ENCODE measurements at places on chromosomes 7 and 10.

- DNase-seq = no peak
Measured at GRCh38 chr7:47670729-47671128, 88.8 kb upstream of the TNS3 start.

GRCh38 chr7:94761451-94761850 is 105.5 kb upstream of the SGCE start:
- DNase-seq = no peak

DNA sequence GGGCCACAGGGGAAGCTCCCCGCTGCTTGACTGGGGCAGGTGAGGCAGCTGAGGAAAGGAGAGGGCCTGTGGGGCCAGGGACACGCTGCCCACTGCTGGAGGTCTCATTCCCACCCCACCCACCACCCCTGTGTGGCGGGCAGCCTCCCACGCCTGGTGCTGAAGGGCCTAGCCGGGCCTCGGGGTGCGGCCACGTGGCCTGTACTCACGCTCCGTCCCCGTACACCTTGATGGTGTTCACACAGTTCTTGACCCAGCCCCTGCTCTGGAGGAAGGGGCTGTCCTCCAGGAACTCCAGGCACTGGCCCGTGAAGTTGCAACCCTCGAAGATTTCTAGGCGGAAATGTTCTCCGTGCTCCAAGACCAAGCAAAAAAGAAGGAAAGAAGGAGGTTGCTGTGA is 4.0 kb downstream of the CRYGN start:
- DNase-seq = no peak

DNA sequence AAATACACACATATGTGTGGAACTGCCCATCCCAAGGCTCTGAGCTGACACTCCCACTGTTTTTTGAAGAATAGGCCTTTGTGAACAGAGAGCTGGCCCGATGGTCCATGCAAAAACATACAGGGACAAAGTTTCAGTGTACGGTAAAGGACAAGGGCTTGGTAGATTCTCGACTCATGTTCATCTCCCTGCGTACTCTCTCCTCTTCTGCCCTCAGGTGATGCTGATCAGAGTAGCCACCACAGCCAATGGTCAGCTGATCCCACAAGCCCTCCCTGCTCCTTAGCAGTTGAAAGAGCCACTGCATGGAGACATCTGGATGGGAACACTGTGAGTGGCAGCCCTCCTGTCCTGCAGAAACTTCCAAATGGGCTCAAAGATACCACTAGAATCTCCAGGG is 23.1 kb upstream of the C10orf71 start:
- DNase-seq = no peak

DNA sequence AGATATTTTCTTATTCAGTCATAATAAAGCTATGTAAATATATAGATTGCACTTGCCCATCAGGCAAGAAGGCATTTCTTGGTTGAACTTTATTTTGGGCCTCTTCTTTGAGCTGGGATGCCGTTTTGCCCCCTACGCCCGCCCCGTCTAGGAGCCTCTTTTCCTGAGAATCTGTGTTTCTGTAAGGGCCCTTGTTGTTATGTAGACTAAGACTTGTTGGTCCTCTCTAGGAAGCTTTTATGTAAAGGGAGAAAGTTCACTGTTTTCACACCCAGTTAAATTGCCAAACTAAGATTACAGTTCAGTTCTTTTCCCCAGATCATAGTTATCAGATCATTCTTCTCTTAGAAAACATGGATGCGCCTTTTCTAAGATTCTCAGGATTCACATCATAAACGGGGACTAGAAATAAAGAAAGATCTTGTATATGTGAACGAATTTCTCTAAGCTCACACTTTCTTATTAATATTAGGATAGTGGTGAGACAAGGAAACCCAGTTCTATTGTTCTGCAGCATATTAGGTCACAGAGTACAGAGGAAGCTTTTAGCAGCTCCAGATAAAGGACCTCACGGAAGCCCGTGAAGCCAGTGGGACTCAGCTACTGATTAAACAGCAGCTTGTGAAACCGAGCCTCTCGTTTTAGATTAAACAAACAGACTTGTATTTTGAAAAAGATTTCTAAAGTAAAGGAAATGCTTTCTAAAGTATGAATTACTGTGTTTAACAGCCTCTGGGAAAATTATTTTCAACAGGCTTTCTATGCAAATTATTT is 3.8 kb downstream of the LMTK2 start:
- no peak for DNase-seq

DNA sequence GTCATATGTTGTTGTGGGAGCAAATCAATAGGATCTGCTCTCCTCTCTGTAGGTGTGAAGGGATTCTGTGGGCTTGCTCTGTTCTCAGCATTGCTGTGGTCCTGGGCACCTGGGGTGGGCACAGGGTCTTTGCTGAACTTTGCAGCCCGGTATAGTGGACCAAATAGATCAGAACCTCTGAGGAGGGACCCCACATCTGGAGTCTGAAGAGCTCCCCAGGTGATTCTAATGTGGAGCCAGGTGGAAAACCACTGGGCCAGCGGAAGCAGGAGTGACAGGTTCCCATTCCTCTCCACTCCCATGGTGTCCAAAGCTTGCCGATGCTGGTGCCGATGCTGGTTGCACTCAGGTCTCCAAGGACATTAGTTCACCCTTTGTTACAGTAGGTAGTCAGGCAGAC is 257.2 kb downstream of the GLRX3 start:
- DNase-seq = no peak

GRCh38 chr7:6178298-6179029 is 94.0 kb downstream of the CYTH3 start:
- no peak for DNase-seq

DNA sequence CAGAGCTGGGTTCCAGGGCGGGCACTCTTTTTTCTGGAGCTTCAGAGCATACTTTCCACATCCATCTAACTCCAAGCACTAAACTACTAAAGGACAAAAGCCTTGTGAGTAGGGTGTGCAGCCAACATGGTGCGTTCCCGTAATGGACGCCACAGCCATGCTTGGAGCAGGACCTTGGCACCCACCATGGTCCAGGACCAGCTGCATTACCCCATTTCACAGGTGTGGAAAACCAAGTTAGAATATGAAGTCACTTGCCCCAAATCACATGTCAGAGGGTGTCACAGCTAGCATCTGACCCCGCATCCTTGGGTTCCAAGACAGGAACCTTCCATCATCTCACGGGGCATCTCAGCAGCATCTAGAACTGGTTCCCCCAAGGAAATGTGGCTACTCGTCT is 112.4 kb downstream of the SMURF1 start:
- no peak for DNase-seq

DNA sequence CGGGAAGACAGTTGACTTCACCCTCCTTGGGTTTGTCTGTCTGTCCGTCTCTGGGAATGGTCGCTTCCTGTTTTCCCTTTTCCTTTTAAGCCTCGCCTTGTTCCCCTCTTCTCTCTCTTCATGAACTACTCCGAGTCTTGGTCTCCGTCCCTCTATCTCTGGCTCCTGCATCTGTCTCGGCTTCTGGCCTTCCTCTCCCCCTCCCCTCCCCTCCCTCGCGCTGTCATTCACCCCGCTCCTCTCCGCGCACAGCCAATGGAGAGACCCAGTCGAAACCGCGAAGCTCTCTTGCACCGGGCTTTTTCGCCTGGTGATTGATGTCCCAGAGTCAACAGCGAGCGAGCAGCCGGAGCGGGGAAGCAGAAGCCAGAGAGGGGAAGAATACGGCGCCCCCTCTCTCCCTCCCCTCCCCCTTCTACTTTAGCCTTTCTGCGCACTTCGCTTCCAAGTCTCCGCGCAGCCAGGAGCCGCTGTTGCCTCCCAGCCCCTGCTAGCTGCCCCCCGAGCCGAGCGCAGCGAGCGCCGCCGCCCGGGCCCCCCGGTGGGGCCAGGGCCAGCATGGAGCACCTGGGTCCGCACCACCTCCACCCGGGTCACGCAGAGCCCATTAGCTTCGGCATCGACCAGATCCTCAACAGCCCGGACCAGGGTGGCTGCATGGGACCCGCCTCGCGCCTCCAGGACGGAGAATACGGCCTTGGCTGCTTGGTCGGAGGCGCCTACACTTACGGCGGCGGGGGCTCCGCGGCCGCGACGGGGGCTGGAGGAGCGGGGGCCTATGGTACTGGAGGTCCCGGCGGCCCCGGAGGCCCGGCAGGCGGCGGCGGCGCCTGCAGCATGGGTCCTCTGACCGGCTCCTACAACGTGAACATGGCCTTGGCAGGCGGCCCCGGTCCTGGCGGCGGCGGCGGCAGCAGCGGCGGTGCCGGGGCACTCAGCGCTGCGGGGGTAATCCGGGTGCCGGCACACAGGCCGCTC is at the start of gene TLX1:
Gene TLX1, plus strand, starts transcription at position 317 of the 978 bp plus-strand sequence. Its CDS starts 242 bp downstream, at position 559.
- DNase-seq = no peak

DNA sequence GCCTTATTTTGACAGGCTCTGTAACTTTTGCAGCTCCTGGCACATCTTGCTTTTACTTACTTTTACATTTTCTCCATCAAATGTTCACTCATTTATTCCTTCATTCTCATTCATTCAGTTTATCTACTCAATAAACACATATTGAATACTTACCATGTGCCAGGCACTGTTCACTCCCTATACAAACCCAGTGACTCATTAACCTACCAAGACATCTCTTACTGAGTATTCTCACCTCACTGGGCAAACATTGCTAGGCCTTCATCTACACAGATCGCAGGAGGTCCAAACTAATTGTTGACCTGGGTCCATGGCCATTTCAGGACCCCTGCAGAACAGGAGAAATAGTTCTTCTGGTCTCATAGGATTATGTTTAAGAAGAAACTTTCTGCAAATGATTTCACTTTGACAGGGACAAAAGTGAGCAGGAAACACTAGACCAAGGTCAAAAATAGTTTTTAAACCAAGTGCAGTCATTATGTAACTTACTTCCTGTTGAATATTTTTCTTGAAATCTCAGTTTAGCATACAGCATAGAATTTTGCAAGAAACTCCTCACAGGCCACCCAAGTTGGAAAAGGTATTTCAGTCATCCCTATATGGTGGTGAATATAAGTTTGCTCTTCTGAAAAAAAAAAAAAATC is 17.6 kb downstream of the SLC26A4 start:
- DNase-seq = no peak

DNA sequence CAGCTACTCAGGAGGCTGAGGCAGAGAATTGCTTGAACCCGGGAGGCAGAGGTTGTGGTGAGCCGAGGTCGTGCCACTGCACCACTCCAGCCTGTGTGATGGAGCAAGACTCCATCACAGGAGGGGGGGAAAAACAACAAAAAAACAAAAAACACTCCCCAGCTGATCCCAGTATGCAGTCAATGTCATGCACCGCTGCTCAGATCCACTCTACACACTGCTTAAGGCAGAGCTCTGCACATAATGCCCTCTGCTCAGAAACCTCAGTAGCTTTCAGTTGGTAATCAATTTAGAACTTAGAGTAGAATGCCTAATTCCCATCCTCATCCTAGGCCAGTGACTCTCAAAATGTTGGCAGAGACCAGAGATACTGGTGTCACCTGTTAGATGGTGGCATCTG is 43.9 kb downstream of the PDSS1 start:
- DNase-seq = no peak

- DNase-seq = peak; percentile 15
Measured at GRCh38 chr7:47568547-47568946, 13.4 kb downstream of the TNS3 start.

- no peak for DNase-seq
Measured at GRCh38 chr7:106205621-106206222, 79.1 kb downstream of the NAMPT start.

DNA sequence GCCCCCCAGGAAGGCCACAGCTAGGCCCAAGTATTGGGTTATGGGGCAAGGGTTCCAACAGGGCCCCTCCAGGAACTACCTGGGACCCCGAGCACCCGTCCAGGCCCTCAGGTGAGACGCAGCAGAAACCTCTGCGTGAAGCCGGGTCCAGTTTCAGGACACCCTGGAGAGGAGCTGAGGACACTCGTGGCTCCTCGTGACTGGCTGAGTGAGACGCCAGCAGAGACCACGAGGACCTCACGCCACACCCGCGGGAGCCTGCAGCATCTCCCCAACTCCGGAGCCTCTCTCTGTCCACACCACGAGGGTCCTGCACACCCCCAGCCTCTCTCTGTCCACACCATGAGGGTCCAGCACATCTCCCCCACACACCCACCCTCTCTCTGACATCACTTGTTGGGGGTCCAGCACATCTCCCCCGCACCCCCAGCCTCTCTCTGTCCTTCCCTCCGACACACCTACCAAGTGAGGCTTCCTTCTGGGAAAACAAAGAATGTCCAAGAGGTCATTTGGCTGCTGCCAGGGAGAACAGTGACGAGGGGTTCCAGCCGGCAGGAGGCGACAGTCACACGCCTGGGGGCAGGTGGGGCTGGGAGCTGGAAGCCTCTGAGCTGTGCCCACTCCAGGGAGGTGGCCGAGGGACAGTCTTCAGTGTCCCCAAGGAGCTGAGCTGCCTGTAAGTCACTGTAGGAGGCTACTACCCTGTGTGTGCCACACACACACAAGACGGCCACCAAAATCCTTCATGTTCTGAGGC is 46.1 kb upstream of the PPP2R2D start:
- DNase-seq = no peak

GRCh38 chr7:132797152-132797551 is 220.9 kb upstream of the PLXNA4 start:
- no peak for DNase-seq

DNA sequence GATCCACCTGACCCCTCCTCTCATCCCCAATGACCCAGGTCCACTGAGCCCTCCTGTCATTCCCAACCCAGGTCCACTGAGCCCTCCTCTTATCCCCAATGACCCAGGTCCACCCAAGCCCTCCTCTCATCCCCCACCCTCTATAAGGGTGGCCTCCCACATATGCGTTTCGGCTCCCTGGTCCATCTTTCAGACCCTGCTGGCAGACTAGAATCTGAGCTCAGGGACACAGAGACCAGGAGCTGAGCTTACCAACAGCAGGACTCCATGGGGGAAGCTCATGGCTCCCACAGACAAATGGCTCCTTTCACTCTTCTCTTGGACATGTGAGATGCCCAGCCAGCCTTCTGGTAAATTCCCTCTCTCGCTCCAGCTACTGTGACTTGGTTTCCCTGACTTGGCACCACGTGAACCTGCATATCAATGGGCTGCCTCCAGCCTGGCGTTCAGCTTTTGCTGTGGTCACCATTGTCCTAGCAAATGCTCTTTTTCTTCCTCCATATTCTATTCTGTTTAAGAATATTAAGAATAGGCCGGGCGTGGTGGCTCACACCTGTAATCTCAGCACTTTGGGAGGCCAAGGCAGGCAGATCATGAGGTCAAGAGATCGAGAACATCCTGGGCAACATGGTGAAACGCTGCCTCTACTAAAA is 24.8 kb upstream of the INPP5A start:
- no peak for DNase-seq
